ENCODE measurements at places on chromosomes 4 and X. TPM values are rescaled to one million over a fixed set of nuclear protein-coding genes. Genes with fewer than 3 reads are reported as not detected.

IL2RG gene
- not detected for total RNA-seq

DNA sequence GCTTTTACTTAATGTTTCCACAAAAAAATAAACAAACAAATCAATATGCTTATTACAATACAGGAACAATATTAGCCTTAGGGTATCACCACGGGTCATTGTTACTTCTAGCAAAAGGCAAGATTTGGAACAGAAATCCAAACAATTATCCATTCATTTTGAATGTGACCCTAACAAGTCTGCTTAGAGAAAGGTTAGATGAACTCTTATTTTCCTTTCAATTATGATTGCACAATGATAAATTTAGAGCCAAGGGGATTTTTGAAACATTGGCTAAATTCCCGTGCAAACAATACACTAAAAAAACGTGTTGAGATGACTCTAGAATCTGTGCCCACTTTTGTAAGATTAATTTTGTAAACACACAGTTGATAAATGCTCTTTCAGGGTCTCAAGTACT is 474.7 kb downstream of the PCDH7 start:
- no peaks in the 10 kb centered on the region for H3K4me1 ChIP-seq
- no peak for DNase-seq
- H3K27me3 ChIP-seq: no peaks in the 10 kb centered on the region

- H3K4me3 ChIP-seq: no peak overlapping the region
- H3K4me1 ChIP-seq: no peaks in the 10 kb centered on the region
- H3K27ac ChIP-seq: no peak overlapping the region
- no peak for DNase-seq
Measured at GRCh38 chrX:153645151-153645550, 1.9 kb upstream of the DUSP9 start.

DNA sequence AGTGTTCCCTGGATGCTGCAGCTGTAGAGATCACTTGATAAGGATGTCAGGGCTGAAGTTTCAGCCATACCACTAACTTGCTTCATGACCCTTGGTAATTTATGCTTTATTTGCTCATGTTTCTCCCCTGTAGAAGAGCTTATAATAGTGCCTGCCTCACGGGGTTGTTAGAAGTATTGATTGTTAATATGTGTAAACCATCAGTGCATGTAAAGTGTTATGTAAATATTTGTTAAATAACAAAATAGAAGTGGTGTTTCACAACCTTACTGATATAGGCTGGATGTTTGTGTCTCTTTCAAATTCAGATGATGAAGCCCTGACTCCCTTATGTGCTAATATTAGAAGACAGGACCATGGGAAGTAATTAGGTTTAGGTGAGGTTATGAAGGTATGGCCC is 1.5 kb upstream of the CXCL2 start:
- H3K36me3 ChIP-seq: no peaks in the 10 kb centered on the region
- 0 out of 2 replicates have a peak, but pooled peaks cover 4% of the 10 kb centered on the region for H3K4me1 ChIP-seq
- no peaks in the 10 kb centered on the region for H3K27me3 ChIP-seq
- H3K27ac ChIP-seq: no peak overlapping the region
- H3K4me3 ChIP-seq: no peak overlapping the region

- peaks cover 4% of the 10 kb centered on the region for H3K4me1 ChIP-seq
- DNase-seq: no peak
- no peak overlapping the region for H3K4me3 ChIP-seq
- no peaks in the 10 kb centered on the region for H3K27me3 ChIP-seq
- no peak overlapping the region for H3K27ac ChIP-seq
- no peaks in the 10 kb centered on the region for H3K36me3 ChIP-seq
Measured at GRCh38 chr4:111274486-111274885, 651.6 kb upstream of the PITX2 start.

- H3K36me3 ChIP-seq: no peaks in the 10 kb centered on the region
- DNase-seq: no peak
- H3K4me1 ChIP-seq: no peaks in the 10 kb centered on the region
Measured at GRCh38 chr4:48138936-48139335, 4.9 kb upstream of the TXK start.

GRCh38 chrX:107537815-107538214 is 88.4 kb downstream of the FRMPD3 start:
- H3K27ac ChIP-seq: no peak overlapping the region
- DNase-seq: peak; percentile 62
- H3K4me1 ChIP-seq: no peaks in the 10 kb centered on the region
- H3K4me3 ChIP-seq: no peak overlapping the region
- no peaks in the 10 kb centered on the region for H3K27me3 ChIP-seq
- H3K36me3 ChIP-seq: no peaks in the 10 kb centered on the region

GRCh38 chr4:188372829-188373228 is 233.6 kb downstream of the TRIML1 start:
- no peaks in the 10 kb centered on the region for H3K27me3 ChIP-seq
- no peak for DNase-seq
- H3K27ac ChIP-seq: no peak overlapping the region
- no peaks in the 10 kb centered on the region for H3K4me1 ChIP-seq
- H3K4me3 ChIP-seq: no peak overlapping the region

DNA sequence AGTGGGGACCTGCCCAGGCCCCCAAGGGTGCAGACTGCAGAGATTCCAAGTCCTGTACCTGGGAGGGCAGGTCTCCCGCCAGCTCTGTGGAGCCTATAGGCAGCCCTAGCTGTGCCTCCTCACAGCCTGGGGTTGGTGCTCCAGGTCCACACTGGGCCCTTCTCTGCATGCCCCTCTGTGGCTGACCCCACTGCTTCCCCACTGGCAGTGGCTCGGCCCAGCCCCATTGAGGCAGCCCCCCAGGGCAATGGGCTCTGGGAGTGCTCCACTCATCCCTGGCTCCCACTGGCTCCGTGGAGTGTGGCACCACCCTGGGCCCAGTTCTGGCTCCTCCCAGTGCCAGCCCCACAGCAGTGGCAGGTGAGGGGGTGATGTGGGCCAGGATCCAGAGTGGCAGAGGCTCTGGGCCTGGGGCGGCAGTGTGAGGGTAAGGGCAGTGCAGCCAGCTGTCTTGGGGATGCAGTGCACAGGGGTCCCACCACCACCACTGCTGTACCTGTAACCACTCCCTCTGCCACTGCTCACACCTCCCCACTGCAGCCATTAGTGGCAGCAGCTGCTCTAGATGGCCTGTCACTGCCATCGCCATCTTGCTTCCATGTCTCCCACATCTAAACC is 312.2 kb downstream of the GPM6A start:
- no peak overlapping the region for H3K27ac ChIP-seq
- no peaks in the 10 kb centered on the region for H3K36me3 ChIP-seq
- DNase-seq: no peak
- no peak overlapping the region for H3K4me3 ChIP-seq

GRCh38 chrX:2540426-2540947 is 39.7 kb upstream of the DHRSX start:
- no peak overlapping the region for H3K4me3 ChIP-seq
- H3K27ac ChIP-seq: no peak overlapping the region
- H3K4me1 ChIP-seq: no peaks in the 10 kb centered on the region
- H3K36me3 ChIP-seq: no peaks in the 10 kb centered on the region
- peaks cover 29% of the 10 kb centered on the region for H3K27me3 ChIP-seq
